Activated T-helper 17 cell treated with anti-CD3 and anti-CD28 coated beads, Interleukin-2, amount 50 U/mL, for 72 hours (primary cell): ENCODE measurements at places on chromosomes 2 and 18.

DNA sequence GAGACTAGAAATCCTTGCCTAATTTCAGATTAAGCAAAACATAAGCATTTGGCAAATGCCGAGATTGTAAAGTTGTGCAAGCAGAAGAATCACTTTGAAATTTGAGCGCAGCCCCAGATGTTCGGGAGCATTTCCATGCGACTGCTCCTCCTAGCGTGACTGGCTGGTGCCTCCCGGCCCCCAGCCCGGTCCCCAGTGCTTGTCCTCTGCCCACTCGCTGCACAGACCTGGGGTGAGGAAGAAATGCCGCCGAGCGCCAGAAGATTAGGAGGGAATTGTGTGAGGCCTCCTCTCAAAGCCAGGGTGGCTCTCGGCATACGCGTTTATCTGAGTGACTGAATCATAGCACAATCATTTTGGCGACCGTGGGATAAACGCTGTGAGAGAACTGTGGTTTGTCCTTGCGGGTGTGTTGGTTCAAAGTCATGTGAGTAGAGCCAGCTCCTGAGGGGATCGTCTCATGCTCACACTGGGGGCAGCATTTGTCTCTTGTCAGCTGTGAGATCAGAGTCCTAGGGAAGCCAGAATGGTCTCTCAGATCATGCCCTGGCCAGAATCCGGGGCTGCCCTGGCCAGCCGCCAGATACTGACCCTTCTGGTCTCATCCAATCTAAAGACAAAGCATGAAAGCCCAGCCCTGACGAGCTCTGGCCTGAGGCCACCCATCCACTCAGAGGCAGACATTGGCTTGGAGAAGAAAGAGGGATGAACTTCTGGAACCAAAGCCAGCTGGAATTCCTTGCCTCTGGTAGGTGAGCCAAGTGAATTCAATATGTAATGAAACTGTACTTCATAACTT, 189.3 kb downstream of the SH3RF3 start:
- ATAC-seq: no peak

DNA sequence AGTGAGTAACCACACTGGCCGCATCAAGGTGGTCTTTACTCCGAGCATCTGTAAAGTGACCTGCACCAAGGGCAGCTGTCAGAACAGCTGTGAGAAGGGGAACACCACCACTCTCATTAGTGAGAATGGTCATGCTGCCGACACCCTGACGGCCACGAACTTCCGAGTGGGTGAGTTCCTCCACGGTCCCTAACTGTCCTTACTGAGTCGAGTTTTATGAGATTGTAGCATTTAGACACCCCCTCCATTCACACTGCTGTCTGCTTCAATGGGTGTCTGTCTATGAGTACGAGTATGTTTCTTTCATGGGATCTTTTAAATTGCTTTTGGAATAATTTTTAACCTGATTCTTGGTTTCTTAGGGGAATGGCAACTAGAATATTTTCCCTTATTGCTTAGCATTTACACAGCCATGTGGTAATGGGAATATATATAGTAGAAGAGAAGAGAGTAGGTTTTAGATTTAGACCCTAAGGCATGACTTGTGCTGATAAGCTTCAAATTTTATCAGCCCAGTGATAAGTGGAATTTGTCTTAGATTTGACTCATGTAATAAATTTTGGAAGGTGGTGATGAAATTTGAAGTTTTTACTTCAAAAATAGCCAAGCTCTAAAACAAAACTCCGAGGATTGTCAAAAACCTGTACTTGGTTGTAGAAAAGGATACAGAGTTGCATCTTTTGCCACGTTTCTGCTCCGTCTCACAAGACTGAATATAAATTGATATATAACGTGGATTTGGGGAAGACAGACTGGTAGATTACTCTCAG, 188.2 kb downstream of the LTBP1 start:
- no peak for ATAC-seq

DNA sequence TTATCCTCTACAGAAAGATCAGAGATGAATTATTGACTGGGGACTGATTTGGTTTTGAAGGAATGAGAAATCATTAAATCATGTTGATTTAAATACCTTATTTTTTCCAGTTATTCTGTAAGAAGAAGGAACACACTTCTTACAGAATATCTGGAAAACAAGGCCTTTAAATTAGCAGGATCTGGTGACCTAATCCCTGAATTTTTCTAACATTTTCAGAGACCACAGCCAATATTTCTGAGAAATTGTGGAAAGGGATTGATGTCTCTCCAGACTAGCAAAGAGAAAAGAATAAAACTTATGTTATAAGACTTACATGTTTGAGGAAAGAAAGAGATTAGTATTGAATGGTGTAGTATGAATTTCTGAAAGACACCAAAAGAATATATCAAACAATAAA, 104.0 kb downstream of the KCNE4 start:
- ATAC-seq: no peak

GRCh38 chr18:10900435-10900834, 248.9 kb downstream of the PIEZO2 start:
- ATAC-seq: no peak

DNA sequence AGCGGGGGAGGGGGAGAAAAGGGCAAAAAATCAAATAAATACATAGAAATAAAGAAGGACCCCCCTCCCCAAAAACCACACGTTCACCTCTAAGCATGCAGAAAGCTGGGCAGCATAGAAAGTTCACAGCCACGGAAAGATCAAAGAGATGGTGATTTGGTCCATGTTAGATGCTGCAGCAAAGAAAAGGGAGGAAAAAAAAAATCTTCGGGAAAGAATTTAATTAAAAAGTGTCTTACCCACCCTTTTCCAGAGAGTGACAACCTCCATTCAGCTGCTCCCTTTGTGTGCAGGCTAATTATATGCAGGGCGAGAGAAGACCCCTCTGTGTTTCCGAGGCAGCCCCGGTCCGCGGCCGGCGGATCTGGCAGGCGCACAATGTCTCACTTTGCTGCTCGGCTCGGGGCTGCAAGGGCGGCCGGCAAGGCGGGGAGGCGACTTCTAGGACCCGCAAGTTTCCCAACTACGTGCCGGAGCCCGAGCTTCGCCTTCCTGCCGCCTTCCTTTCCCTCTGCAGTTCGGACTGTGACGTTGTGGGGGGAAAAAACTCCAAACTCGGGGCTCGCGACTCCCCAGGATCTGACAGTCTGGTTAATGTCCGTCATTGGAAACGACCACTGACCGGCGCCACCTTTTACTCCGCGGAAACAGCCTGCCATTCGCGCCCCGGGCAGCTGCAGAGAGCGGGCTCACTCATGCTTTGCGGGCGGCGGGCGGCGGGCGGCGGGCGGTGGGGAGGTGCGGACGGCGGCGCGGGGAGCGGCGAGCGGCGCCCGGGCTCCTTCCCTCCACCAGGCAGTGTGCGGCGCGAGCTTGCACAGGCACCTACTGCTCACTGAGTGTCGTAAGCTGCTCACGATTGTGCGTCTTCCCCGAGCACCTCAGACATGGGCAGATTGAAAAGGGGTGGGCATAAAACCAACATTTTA, at the start of gene LRRTM1:
TSS of gene LRRTM1 (minus strand) at position 844 of the 929 bp plus-strand sequence. CDS start 933 bp downstream, outside the sequence.
- no peak for ATAC-seq

GRCh38 chr2:224658780-224659405, 57.3 kb downstream of the CCDC195 start:
- no peak for ATAC-seq

DNA sequence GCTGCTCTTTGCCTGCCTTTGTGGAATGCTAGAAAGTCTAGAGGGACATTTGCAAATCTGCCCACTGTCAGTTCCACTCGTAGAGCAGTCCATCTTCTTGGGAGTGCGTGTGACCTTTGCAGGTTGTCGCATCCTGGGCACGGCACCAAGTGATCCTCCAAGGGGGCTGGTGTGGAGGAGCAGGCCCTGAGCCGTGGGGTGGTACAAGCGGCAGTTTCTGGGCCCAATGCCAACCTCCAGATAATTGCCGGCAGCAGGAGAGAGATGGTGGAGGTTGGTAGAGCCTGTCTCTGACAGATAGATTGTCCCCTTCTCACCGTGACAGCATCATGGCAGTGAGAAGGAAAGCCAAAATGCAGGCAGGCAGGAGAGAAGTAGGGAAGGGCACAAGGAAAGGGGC, 150.7 kb upstream of the SLC14A2 start:
- no peak for ATAC-seq
